ENCODE measurements at places on chromosomes 1 and 21.
A peak's percentile ranks its signal among the peaks of the same experiment; 100 is the strongest.

- DNase-seq: peak; percentile 86
These were observed at the start of gene AXDND1 for GRCh38 chr1:179365342-179366092. Gene AXDND1, plus strand, starts transcription at chr1:179365971. Its CDS starts 539 bp downstream, at chr1:179366510.

DNA sequence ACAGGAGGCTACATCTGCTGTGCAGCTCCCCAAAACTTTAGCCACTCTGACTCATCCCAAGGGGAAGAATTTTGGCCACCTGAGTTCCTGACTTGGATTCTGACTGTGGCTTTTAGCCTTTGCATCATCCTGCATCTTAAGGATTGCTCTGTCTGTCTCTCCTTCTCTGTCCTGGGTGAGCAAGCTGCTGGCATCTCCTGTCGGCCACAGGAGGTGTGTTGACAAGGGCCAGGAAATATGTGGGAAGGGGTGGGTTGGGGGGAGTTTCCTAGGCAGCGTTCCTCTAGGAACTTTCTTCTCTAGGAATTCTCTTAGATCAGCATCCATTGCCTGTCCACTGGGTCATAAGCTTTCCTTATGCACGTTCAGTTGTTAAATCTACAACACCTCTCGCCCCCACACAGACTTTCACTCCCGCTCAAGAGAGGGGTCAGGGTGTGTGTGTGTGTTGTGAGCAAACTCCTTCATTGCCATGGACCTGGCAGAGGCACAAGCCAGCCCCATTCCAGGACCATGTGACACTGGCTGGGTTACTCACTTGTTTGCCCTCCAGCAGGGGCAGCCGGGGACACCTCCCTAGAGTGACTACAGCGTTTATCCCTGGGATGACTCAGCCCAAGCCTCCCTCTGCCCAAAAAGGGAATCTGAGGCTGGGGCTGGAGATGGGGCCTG lies 145.0 kb upstream of the DUSP10 start:
- no peak for DNase-seq

GRCh38 chr1:33282791-33283190 lies 26.5 kb downstream of the ZNF362 start:
- DNase-seq: no peak

- DNase-seq: peak; percentile 17
These were observed 9.4 kb downstream of the HYI start for GRCh38 chr1:43444151-43444828.

GRCh38 chr1:110337704-110338308 lies 1.4 kb upstream of the RBM15 start:
- peak; percentile 66 for DNase-seq

GRCh38 chr1:21321963-21322680 lies 31.9 kb upstream of the ECE1 start:
- DNase-seq: no peak

DNA sequence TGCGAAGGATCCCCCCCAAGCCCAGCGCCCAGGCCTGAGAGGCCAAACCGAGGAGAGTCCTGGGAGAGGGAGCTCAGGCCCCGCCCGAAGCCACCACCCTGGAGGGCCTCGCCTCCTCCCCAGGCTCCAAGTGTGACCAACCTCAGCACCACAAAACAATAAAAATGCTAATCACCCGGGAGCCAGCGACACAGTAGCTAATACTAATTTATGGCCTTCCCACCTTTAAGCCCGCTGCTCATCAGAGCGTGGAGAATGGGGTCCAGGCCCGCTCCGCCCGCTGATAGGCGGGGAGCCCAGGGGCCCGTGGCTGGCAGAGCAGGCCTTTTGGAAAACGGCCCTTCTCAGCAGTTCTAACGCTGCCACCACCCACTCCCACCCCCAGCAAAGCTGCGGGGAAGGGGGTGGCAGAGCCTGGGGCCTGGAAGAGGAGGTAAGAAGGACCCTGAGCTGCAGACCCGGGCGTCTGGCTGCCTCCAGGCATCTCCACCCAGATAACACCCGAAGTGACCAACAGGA lies 20.4 kb upstream of the TAS1R2 start:
- DNase-seq: no peak

GRCh38 chr1:30650968-30651320 lies 72.4 kb downstream of the MATN1 start:
- DNase-seq: no peak

- no peak for DNase-seq
These were observed 59.3 kb upstream of the GJB5 start for GRCh38 chr1:34695580-34695979.

DNA sequence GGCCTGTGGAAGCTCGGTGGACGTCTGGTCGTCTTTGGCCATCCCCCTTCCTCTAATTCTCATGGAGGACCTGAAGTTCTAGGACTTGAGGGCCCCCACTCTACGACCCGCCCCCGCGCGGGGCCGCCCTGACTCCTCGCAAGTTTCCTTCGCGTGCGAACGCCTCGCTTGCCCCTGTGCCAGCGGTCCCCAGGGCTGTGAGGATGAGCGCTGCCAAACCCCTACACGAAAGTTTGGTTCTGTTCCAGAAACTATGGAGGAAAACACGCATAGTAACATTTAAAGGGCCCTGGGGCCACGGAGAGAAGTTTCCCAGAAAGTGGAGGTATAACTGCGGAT lies 304 bp upstream of the GNG12 start:
- DNase-seq: no peak

DNA sequence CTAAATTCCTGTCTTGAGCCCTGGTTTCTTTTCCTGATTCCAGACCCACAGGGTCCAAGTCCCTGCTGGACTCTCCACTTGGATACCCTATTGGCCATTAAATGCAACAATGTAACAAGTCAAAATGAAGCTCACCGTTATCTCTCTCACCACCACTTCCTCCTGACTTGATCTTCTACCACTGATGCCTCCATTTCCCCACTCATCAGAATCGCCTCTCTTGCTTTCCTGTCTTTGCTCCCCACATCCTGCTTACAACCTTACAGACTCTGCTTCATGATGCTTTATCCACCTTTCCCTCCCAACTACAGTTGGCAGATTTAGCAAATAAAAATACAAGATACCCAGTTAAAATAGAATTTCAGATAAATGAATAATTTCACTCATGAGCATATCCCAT lies 343.8 kb downstream of the KCNH1 start:
- no peak for DNase-seq

GRCh38 chr1:200971955-200972711 lies 51.4 kb downstream of the KIF21B start:
- peak; percentile 63 for DNase-seq

- DNase-seq: no peak
These were observed 49.9 kb downstream of the COL6A1 start for GRCh38 chr21:46031484-46031883.

DNA sequence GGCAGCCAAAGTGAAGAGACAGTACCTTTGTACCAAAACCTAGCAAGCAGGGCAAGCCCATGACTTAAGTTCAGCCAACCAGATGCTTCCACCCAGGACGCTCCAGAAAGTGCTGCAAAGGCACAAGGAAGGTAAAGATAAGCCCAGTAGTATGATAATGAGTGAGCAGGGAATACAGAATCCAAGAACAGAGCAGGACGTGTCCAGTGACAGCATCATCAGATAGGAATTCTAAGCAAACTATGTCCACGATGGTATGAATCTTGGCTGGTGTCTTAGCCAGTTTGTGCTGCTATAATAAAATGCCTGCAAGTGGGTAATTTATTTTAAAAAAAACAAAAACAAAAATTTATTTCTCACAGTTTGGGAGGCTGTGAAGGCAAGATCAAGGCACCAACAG lies 13.6 kb downstream of the GJA4 start:
- DNase-seq: no peak

DNA sequence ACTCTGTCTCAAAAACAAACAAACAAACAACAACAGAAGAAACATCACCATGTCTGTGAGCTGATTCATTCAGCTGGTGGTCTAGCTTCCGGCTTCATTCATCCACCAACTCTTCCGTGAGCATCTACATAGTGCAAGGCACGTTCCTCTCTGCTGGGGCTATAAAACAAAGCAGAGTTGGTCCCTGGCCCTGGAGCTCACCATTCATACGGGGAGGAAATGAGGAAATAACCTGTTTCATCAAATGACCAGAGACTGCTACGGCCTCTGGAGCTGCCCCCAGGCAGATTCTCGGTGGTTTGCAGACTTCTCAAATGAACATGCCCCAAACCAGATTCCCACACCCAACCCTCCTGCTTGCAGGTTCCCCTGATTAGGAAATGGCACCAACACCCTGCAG lies 41.0 kb upstream of the ID3 start:
- no peak for DNase-seq

DNA sequence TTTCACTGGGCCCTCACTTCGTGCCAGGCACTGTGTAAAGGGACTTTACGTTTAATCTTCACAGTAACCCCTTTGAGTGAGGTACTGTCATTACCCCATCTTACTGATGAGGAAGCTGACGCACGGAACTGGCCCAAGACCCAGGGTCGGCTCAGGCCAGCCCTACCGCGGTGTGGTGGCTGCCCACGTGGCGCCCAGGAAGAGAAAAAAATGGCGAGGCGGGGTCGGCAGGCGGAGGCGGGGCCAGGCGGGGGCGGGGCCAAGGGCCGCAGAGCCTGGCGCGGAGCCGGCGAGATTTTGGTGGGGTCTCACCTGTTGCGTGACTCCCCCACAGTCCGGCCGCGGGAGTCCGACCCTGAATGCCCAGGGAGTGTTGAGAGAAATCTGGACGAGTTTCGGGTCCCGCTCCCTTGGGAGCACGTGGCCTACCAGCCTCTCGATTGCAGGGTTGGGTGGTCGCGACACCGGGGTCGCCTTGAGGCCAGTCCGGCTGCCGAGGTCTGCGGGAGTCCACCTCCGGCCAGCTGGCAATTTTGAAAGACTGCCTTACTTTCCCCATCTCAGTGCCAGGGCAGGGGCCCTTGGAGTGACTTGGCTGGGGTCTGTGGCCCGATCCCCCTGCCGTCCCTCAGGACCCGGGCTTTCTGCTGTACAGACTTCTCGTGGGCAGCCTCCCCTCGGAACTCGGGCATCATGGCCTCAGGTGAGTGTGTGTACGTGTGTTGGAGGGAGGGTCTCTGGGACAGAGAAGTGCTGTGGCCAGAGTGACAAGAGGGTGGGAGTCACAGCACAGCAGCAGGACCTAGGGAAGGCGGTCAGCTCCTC lies at the start of the genes AMPD2 and GNAT2:
TSS of gene AMPD2 (plus strand) at position 262 of the 825 bp plus-strand sequence. CDS start 1,339 bp downstream, outside the sequence.
TSS of gene GNAT2 (minus strand) at position 41 of the 825 bp plus-strand sequence. CDS start 6,746 bp downstream, outside the sequence.
- DNase-seq: peak; percentile 85

DNA sequence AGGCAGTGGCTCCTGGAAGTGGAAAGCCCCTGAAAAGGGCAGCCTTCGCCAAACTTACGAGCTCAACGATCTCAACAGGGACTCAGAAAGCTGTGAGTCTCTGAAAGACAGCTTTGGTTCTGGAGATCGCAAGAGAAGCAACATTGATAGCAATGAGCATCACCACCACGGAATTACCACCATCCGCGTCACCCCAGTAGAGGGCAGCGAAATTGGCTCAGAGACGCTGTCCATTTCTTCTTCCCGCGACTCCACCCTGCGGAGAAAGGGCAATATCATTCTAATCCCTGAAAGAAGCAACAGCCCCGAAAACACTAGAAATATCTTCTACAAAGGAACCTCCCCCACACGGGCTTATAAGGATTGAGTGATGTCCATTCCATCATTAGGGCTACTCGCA lies 42.4 kb downstream of the PLPPR4 start:
- DNase-seq: no peak

- DNase-seq: no peak
These were observed 14.6 kb upstream of the PTBP2 start for GRCh38 chr1:96707023-96707422.

GRCh38 chr1:199202331-199202730 lies 563.5 kb downstream of the PTPRC start:
- no peak for DNase-seq

DNA sequence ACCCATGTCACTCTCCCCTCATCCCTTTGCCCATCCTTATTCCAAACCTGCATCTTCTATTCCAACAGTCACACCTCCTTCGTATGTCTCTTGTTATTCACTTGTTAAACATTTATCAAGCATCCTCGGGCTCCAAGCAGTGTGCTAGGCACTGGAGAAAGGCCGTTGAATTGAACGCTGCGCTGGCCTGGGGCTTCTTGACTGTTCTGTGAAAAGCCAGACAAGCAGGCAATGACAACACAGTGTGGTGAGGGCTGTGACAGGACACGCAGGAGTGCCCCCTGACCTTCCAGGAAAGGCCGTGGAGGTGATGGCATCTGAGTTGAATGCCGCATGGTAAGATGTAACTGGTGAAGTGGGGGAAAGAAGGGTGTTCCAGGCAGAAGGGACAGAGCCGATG lies 19.2 kb downstream of the ETV3 start:
- DNase-seq: no peak

DNA sequence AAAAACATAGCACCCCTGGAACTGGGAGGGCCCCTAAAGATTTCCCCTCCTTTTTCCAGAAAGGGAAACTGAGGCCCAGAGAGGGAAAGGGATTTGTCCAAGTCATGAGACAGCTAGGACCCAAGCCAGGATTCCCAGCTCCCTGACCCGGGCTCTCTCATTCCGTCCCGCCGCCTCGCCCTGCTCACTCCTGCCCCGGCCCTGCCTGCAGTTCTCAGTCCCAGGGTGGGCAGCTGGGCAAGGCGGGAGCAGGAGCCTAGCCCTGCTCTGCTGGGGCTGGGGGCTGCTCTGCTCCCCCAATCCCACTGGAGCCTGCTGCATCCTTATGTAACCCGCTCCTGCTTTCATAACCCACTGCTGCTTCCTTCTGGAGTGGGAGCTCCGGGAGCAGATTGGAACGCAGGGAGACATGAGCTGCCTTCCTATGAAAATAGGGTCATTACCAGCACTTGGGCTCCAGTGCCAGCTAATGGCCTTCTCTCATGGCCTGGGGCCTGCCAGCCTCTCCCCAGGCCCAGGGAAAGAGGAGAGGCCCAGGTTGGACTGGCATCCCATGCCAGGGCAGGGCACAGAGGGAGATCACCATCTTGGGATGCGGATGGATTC lies 84.5 kb downstream of the CAMK2N1 start:
- DNase-seq: no peak

- no peak for DNase-seq
These were observed 42.5 kb upstream of the CSF3R start for GRCh38 chr1:36525166-36525565.

- DNase-seq: no peak
These were observed 119.6 kb downstream of the ADGRL2 start for GRCh38 chr1:81920245-81920740.

DNA sequence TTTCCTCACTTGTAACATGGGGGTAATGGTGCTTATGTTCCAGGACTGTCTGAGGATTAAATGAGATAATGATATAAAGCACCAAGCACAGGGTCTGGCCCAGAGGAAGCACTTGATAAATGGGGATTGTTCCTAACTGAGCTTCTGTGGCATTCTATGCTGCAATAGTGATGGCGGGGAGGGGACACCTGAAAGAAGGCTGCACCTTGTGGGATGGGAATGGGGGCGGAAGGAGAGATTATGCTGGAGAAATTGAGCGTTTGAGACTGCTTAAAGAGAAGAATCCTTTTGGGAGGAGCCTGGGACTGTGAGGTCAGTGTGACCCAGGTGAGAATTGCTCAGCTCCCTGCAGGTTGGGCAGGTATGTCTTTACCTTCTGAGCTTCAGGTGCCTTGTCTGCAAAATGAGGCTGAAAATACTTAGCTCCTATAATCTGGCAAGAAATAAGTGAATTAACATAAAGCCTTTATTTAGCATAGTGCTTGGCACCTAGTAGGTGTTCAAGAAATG lies 55.9 kb upstream of the CTPS1 start:
- DNase-seq: no peak

GRCh38 chr1:247406014-247406656 lies 9.8 kb upstream of the NLRP3 start:
- no peak for DNase-seq
